ENCODE measurements at places on chromosomes 5 and 9.

- DNase-seq, result peak; percentile 69
These were observed 15.7 kb upstream of the AGXT2 start for GRCh38 chr5:35063414-35063813.

DNA sequence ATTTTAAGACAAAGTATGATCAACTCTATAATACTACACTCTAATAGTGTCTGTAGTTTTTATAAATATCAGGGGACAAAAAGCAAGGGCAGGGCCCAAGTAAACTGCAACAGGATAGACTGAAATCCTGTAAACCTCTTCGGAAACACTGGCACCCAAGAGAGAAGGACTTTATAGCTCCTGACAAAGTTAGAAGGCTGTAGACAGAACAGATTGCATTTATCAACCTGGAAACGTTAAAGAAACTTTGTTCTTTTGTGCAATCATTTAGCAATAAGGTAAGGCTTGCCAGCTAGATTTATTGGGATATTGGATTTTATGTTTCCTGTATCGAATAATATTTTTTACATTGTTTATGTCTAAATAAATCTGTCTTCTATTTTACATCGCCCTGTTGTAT lies 91.8 kb upstream of the MAN2A1 start:
- no peak for DNase-seq

GRCh38 chr5:160333721-160334120 lies 21.4 kb upstream of the CCNJL start:
- no peak for DNase-seq

DNA sequence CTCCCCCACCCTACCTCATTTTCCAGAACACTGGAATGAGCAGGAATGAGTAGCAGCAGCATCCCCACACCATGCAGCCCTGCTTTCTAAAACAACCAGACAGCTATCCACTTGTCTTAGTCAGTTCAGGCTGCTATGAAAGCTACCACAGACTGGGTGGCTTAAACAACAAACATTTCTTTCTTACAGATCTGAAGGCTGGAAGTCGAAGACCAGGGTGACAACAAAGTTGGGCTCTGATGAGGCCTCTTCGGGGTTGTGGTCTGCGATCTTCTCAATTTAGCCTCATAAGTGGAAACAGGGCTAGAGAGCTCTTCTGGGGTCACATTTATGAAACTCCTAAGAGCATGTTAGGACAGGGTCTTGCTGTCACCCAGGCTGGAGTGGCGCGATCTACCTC lies 38.9 kb downstream of the LPAR1 start:
- no peak for DNase-seq

DNA sequence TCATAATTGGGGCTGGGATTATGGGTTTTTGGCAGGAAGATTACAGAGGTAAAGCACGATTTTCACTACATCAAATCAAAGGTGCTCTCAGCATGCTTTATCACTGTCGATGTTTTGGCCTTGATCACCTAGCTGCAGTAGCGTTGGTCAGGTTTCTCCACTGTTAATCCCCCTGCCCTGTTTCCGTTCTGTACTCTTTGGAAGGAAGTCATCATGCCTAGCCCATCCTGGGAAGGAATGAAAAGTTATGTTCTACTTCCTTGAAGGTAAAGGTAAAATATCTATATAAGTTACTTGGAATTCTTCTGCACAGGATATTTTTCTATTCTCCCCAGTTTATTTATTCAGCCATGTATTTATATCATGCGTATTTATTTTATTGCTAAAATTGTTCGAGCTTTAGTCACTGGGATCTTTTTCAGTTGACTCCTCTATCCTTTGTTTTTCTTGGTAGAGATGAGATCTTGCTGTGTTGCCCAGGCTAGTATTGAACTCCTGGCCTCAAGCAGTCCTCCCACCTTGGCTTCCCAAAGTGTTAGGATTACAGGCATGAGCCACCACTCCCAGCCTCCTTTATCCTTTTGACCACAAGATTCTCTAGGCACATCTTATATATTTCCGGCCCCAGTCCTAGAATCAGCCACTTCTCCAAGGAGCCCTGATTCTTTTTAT lies 25.3 kb downstream of the FAF2 start:
- no peak for DNase-seq

GRCh38 chr9:32344551-32345182 lies 39.8 kb upstream of the ACO1 start:
- DNase-seq, result no peak

DNA sequence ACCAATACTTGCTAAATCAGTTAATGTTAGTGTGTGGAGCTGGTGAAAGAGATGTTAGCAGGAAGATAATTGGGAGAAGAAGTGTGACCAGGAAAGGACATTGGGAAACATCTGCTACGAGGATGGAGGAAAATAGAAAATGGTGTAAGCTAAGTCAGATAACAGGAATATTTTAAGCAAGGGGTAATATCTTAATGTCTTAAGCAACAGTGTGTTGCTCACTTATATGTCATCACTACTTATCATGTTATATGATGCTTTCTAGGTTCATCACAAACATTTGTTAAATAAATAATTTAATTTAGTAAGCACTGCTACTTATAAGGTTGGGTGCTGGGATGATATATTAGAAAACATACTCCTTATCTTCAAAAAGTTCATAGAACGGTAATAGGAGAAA lies 326.1 kb downstream of the EDIL3 start:
- DNase-seq, result no peak

DNA sequence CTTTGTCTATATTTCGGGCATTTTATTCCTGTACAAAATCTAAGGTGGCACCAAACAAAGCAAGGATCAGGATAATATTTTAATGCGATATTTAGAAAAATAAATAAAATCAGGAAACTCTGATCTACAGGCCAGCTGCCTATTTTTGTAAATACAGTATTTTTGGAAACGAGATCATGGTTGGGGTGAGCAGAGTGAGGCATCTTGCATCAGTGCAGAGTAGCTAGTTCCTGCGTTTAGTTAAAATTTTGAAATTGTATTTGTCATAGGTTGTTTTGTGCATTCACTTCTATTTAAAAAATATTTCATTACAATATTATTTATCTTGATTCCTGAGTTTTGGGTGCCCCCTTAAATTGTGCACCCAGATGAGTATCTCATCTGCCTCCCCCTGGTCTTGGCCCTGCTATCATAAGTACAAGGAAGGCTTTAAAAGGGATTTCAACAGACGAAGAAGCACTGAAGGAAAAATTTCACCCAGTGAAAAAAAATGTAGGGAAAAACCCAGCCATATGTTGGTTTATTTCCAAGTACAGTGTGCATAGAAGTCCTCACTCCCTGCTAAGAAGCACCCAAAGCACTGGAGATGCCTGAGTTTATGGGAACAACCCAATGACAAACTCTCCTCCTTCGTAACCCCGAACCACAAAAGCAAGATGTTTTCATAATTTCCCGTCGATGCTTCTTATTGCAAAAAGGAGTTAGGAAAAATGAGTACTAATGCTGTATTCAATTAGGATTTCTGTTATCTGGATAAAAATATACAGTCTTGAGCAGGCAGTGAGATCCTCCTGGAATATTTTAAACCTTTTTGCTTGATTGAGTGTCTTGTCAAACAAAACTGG lies 304.7 kb upstream of the CLINT1 start:
- DNase-seq, result peak; percentile 73
